ENCODE measurements at places on chromosomes 7 and 10.

DNA sequence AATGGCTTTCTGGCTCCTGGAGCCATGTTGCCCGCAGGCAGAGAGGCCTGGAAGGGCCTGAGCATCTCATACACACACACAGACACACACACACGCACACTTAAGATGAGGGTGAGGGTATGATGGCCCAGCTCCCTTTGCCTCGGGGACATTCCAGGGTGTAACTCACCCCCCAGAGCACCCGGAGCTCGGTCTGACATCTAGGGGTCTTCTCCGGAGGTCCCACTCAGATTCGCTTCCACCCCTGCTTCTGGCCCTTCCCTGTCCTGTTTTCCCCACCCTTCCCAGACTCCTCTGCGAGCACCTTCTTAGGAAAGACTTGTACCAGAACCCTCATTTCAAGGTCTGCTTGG is 304.4 kb downstream of the GRID1 start:
- no peak for DNase-seq

- no peak for DNase-seq
Observed at GRCh38 chr7:76231071-76231470, 29.4 kb downstream of the SRRM3 start.

- DNase-seq: peak; percentile 81
Observed at GRCh38 chr7:148914208-148914777, 30.2 kb upstream of the EZH2 start.

- DNase-seq: no peak
Observed at GRCh38 chr7:108623220-108623619, 53.5 kb downstream of the DNAJB9 start.

DNA sequence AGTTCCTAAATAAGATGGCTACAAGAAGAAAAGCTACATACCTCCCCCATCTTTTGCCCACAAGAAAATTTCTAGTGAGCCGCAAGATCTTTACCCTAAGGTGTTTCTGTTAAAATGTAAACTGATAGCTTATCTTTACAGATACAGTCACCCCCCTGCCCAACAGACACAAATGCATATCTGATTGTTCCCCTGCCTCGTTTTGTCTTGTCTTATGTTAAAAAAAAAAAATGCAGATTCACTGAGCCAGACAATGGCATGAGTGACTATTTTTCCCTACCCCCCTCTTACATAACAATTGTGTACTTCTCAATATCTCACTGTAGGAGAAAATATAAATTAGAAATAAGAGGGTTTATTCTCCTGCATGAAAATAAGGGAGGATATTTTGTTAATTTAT is 8.5 kb downstream of the ZNF138 start:
- no peak for DNase-seq

- no peak for DNase-seq
Observed at GRCh38 chr10:70493660-70494234, 15.2 kb downstream of the PALD1 start.

DNA sequence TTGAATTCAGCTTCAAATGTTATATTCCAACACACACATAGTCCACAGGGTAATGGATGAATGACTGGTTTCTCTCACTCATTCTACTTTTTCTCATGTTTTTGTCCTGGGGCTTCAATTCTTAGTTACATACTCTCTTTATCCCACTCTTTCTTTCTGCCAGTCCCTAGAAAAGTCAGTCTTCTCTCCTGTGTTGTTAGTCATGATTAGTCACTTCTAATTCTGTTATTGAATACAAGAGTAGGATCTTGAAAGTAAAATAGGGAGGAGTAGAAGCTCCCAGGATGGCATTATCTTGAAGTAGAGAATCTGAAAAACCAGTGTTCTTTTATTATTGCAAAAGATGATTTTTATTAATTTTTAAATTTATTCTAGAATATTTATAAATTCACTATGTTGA is 45.5 kb upstream of the CALCR start:
- DNase-seq: peak; percentile 14

- no peak for DNase-seq
Observed at GRCh38 chr10:99880080-99880835, 97.8 kb downstream of the ABCC2 start.

Measured in epithelial cell of esophagus (primary cell).